RPMI7951 (cell line): ENCODE measurements at places on chromosomes 16 and 17.
A peak's percentile ranks its signal among the peaks of the same experiment; 100 is the strongest.

DNA sequence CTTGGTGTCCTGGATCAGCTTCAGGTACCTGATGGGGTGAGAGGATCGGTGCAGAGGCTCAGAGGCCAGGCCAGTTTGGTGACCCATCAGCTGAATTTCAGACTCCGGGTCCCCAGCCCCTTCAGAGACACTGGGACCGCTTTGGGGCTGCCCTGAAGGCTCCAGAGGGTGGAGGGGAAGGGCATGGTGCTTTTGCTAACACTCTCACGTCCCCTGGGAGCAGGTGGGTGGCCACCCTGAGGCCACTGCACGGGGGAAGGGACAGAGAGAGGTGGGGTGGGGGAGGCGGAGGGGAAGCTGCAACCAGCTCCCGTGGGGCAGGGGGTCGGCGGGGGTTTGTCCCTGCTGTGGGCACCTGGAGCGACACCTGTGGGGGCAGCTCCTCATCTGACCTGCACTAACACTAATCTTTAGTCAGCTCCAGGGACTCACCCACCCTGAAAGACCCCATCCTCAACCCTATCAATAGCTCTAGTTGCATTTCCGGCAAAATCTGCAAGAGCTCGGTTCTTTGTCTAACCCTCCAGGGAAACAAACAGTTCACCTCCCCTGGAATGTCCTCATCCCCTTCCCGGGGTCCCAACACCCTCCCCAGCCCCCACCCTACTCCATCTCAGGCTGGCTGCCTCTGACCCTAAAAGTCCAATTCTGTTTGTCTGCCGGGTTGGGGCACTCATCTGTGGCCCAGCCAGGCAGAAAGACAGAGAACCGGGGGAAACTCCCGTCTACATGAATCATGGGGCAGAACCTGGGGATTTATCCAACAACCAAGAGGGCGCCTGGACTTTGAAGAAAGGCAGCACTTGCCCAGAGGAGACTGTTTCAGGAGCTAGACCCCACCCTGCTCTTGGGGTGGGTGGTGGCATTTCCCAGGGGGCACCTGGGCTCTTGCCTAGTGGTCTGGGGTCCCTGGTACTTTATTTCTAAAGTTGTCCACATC is 91.9 kb upstream of the CBX4 start:
- DNase-seq, result peak; percentile 40

DNA sequence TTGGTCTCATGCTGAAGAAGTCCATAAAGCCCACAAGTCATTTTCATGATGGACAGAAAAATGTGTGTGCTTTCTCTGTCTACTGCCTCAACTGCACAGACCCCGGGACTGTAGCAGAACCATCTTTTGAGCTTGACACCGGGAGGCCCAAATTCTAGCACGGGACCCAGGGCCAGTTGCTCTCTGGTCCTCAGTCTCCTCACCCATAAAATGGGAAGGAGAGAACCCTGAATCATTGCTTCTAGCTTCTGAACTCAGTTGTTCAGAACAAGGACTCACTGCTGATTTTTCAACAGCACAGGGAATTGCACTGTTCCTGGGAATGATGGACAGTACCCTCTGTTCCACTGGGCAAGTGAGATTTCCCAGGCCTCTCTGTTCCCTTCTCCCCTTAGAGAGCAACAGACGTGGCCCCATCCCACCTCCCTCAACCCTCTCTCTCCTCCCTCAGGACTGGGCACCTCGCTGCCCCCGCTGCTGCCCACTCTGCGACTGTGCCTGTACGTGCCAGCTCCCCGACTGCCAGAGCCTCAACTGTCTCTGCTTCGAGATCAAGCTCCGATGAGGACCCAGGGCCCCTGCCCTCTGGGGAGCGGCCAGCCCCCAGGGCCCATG is 2.2 kb upstream of the ALDOA start:
- DNase-seq, result no peak

DNA sequence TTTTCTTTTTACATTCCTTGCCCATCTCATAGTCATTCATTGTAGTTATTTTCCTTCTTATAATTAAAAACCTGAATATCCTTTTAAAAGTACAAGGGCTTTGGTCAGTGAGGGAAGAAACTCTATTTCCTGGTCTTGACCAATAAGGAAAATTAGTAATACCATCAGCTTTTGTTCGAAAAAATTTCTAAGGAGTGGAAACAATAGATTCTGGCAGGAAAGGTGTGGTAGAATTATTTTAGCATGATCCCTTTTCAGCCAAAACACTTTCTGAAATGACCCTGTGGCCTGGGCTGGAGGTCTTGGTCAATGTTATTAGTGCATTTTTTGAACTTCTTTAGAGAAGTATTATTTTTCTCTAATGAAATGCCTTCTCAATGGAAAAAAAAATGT is 36.6 kb downstream of the IQCK start:
- DNase-seq, result no peak

GRCh38 chr17:5509482-5509881 is 23.1 kb downstream of the MIS12 start:
- DNase-seq, result peak; percentile 55

- no peak for DNase-seq
These were observed 6.3 kb downstream of the CDH8 start for GRCh38 chr16:62029947-62030346.

DNA sequence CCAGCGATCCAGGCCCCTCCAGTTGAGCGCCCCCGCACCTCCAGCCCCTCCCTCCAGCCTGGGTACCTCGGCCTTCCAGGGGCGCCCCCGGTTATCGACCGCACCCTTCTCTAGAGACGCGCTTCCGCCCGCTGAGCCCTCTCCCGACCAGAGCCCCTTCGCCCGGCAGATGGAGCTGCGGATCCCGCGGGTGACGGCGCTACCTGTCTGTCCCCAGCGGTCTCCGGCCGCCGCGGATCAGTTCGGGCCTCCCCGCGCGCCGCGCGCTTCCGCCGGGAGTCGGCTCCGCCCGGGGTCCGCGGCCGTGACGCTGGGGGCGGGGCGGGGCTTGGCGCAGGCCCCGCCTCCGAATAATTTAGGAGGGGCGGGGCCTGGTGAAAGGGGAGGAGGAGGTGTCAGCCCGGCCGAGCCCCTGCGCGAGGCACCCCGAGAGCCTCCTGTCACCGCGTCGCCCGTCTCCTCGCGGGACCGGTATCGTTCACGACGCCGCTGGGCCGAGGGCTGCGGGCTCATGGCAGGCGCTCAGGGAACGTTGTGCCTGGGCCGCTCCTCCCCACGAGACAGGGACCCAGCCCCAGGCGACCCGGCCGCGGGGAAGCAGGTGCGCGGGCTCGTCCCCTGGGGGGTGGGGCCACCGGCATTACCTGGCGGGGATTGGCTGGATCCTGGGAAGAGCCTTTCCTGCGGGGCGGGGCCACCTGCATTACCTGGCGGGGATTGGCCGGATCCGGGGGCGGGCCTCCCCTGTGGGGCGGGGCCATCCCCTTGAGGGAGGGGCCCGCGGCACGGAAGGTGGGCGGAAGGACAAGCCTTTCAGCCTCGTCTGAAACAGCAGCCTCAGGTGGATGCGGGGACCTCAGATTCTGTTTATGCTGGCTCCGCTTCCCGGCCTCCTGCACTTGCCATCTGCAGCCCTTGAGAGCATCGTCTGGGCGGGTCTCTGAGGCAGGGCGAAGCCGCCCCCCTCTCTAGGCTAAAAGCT is at the start of gene SPATA2L:
SPATA2L (minus strand) TSS at position 281 of the 982 bp plus-strand sequence. CDS start 473 bp downstream, outside the sequence.
- peak; percentile 71 for DNase-seq

DNA sequence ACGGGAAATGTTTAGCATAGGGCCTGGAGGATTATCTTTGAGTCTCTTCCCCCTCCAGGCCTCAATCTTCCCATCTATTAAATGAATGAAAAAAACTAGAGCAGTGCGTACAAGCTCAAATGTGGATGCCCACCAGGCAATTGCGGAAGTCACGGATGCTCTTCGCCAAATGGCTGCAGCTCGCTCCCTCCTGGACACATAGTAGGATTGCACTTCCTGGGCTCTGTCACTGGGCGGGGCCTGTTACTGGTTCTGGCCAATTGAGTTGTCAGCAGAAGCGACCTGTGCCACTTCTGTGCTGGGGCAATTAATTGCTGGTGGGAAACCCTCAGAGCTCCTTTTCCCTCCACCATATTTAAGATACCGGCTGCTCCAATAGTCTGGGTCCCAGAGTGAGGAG is 168.2 kb upstream of the IRX6 start:
- DNase-seq, result no peak

DNA sequence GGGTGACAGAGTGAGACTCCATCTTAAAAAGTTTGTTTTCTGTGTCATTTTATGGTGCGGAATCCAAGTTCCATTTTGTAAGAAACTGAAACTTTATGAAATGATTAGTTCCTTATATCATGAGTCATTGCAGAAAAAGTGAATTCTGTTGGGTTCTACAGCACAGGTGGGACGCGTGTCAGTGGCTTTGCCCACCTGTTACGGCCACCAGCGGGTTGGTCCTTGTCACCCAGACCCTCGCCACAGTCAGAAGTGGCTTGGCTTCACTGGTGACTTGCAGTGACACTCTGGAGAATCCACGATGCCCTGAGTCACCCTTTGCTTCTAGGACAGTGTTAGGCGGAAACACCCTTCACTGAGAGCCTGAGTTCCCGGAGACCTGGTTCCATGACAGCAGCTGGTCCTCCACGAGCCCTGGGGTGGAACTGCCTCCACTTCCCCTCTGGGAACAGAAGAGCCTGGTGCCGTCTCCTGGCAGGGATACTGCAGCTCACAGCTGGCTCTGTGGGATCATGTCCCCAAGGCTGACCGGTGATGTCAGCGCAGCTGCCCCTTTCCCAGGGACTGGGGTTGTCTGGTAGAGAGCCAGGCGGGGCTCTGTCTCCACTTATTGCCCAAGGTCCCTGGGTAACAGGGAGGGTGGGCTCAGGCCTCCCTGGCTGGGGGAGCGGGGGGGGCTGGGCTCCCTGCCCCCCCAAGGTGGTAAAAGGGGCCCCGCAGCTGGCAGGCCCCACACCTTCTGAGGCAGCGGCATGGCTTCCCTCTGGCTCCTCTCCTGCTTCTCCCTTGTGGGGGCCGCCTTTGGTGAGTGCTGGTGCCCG is at the start of gene CTRB1:
CTRB1 (plus strand) TSS at position 733 of the 821 bp plus-strand sequence; CDS start at position 753, 20 bp downstream.
- DNase-seq, result no peak

DNA sequence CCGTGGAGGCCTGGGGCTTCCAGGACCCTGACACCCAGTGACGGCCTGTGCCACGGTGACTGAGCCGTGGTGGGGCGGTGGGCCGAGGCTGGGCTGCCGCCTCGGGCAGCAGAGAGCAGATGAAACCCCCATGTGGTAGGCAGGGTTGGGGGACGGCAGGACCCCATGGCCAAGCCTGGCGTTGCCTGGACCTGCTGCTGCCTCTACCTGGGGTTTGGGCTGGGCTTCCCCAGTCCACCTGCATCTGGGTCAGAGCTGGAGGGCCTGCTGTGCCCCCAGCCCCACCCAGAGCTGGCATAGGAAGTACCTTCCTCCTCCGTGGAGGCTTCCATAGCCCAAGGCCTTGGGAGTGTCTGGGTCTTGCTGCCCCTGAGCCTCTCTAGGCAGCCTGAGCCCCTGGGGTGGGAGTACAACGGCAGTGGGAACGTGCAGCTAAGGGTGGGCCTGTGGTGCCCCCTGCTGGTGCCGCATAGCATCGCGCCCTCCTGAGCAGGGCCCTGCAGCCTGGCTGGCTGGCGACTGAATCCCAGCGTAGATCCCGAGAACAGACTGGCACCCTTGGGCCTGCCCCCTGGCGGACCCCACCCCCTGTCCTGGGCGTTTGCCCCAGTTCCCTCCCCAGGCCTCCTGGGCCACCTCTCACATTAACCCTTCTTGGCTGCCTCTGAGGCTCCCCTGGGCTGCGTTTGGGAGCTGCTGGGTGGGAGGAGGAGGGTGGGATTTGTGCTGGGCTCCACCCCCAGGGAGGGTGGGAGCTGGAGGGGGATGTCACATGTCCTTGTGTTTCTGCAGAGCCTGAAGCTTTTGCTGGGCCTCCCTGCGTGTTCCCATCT is 12.6 kb upstream of the ATP6V0C start:
- peak; percentile 57 for DNase-seq

GRCh38 chr17:39617446-39618245 is 9.1 kb upstream of the PPP1R1B start:
- DNase-seq, result peak; percentile 67

DNA sequence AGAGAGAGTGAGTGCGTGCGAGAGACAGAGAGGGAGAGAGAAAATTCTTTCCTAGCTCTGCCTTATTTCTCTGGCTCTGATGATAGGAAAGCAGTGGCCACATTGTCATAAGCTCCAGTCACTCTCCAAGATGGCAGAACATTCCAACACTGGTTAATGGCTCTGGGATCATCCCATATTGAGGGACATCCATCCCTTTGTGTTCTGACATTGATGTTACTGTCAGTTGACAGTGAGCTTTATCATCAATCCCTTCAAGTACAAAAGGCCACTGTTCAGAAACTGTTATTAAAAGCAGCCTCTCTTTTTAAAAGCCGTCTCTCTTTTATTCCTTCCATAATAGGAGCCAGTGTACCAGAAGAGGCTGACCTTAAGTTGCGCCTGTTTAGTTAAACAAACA is 1084.9 kb upstream of the RBFOX1 start:
- DNase-seq, result no peak

- no peak for DNase-seq
These were observed 172.8 kb downstream of the RBFOX3 start for GRCh38 chr17:79438058-79438457.

DNA sequence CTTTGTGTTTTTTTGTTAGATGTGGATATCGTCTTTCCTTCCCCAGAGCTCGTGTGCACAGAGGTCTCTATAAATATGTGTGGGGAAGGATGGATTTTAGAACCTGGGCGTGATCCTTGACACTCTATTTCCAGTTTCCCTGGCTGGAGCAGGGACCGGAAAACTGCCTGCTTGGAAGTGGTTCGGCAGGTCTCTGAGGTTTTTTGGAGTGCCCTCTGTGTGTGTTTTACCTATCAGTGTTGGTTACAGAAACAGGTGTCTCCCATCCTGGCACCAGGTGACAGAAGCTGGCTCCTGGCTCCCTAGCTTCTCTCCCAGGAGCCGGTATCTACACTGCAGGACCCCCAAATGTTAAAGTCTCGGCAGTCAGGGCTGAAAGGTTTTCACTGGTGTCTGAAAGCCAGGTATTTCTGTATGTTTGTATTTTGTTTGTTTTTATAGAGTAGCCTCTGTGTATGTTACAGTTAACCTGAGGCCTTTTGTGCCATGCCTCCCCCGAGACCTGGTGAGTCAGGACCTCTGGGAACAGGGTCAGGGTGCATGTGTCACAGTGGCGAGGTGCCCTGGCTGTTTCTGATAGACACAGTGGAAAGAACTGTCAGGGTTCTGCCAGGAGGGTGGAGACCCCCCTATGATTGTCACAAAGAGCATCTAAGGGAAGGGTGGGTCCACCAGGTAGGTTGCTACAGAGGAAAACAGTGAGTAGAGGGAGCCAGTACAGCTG is 31.3 kb downstream of the ZC3H18 start:
- DNase-seq, result no peak
